ENCODE measurements at places on chromosomes 5 and 9. TPM values are rescaled to one million over a fixed set of nuclear protein-coding genes. Genes with fewer than 3 reads are reported as not detected.

TLX3 gene
- not detected for total RNA-seq

SNCB gene
- not detected for total RNA-seq

ADAMTS6 gene
- total RNA-seq, result 0.78 TPM

TMEFF1 gene
- total RNA-seq, result not detected

PCDHGA1 gene
- 2.7 TPM for total RNA-seq

FBXL7 gene
- total RNA-seq, result 16.2 TPM
